ENCODE measurements at places on chromosomes 1 and 21. TPM values are rescaled to one million over a fixed set of nuclear protein-coding genes. Genes with fewer than 3 reads are reported as not detected.
A peak's percentile ranks its signal among the peaks of the same experiment; 100 is the strongest.

- no peak for DNase-seq
- H3K36me3 ChIP-seq, result no peaks in the 10 kb centered on the region
Observed at GRCh38 chr1:183363972-183364371, 54.2 kb downstream of the NMNAT2 start.

DNA sequence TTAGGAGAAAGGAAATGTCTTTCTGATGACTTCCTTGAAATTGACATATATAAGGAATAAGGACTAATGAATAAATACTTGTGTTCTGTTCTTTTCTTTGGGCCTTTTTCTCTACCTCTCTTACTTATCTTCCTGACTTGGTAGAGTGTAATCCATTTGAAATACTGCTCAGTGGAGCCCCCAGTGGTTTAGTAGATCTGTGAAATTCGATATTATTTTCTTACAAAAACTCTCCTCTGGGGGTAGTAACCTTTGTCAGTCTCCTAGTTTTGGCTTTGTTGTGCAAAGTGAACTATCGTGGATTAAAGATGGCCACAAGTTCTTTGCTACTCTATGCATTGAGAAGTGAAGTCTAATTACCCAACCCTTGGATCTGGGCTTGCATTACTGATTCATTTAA, 48.8 kb downstream of the DUSP10 start:
- DNase-seq, result no peak
- H3K36me3 ChIP-seq, result no peaks in the 10 kb centered on the region
- H3K27me3 ChIP-seq, result no peaks in the 10 kb centered on the region
- H3K4me1 ChIP-seq, result no peaks in the 10 kb centered on the region

- H3K36me3 ChIP-seq, result no peaks in the 10 kb centered on the region
- no peaks in the 10 kb centered on the region for H3K27me3 ChIP-seq
- H3K4me3 ChIP-seq, result no peak overlapping the region
- H3K27ac ChIP-seq, result no peak overlapping the region
Observed at GRCh38 chr1:83932281-83932680, 66.7 kb downstream of the TTLL7 start.

DNA sequence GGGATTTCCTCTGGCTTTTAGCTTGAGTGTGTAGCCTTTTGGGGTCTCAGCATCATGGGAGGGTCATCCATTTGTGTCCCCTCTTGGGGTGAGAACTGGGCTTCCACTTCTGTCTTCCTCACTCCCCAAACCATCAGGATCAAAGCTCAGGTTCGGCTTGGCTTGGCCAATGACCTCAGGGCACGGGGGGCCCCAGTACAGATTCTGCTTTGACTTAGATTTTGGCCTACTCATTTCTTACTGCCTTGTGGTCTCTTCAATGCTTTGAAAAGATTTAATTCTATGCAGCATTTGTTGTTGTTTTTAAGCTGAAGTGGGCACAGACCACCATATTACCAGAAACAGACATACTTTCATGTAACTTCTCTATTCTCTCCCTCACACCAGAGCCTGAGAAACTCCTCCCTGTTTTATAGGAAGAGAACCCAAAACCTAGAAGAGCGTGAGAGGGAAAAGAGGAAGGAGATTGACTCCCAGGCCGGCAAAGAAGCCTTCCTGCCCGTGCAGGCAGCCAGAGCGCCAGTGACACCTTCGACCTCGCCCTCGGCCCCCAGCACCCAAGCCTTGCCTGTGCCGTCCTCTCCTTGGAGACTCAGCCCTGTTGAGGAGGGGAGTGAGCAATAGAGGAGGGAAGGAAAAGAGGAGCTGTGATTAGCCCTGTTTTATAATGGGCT, 1.9 kb upstream of the S100A3 start:
- DNase-seq, result no peak
- no peak overlapping the region for H3K4me3 ChIP-seq

- no peaks in the 10 kb centered on the region for H3K36me3 ChIP-seq
- no peaks in the 10 kb centered on the region for H3K4me1 ChIP-seq
- H3K27me3 ChIP-seq, result no peaks in the 10 kb centered on the region
- no peak overlapping the region for H3K4me3 ChIP-seq
Observed at GRCh38 chr21:40507978-40508377, 339.0 kb downstream of the DSCAM start.

DNA sequence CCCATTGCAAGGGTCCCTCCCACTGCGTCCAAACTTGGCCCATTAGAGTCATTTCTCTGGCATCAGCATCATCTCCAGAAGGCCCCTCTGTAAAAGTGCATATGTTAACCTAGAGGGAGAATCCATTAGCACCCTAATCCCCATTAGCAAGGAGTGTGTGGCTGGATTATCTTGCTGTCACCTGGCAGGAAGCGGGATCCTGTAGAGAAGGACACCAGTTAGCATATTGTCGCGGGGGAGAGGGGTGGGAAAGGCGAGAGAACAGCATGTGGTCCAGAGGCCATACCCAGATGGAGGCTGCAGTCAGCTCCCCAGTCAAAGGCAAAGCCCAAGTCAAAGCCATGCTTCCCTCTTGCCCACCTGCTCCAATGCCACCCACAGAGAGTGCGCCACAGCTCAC, 64.0 kb downstream of the OLIG1 start:
- no peaks in the 10 kb centered on the region for H3K36me3 ChIP-seq
- no peak for DNase-seq
- no peak overlapping the region for H3K27ac ChIP-seq

DNA sequence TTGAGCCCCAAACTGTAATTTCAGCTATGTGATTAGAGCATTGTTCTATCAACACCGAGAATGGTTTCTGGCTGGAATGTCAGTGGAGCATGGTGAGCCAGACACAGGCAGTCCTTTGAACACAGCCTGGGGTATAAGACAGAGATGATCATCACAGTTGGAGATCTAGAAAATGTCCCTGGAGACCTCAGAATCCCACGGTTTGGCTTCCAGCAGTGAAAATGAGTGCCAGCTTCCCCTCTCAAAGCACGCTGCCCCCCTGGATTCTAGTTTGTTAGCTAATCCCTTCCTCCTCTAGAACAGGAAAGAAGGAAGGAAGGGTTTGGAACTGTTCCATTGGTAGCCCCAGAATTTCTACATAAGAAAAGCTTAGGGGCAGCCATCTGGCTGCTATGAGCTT, 59.9 kb upstream of the JAK1 start:
- no peaks in the 10 kb centered on the region for H3K27me3 ChIP-seq
- DNase-seq, result no peak
- H3K27ac ChIP-seq, result peak overlapping the region; percentile 26
- no peaks in the 10 kb centered on the region for H3K36me3 ChIP-seq
- H3K4me3 ChIP-seq, result no peak overlapping the region
- peaks cover 21% of the 10 kb centered on the region for H3K4me1 ChIP-seq

DNA sequence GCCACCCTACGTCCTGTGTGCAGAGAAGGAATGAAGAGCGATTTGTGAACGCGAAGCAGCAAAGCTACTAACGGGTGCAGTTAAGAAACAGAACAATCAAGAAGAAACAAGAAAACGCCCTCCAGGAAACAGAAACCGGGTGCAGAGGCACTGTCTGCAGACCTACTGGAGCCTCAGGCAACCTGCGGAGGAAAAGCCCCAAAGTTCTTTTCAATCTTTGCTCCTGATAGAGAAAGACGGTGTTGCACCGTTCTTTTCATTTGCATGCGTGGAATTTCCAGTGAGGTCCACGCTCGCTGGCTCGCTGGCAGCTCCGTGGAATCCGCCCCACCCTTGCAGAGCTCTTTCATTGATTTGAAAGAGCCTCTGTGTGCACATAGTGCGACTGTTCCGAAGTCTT, 37.0 kb upstream of the PDE9A start:
- H3K27me3 ChIP-seq, result peaks cover 5% of the 10 kb centered on the region
- H3K36me3 ChIP-seq, result no peaks in the 10 kb centered on the region
- no peak for DNase-seq

DNA sequence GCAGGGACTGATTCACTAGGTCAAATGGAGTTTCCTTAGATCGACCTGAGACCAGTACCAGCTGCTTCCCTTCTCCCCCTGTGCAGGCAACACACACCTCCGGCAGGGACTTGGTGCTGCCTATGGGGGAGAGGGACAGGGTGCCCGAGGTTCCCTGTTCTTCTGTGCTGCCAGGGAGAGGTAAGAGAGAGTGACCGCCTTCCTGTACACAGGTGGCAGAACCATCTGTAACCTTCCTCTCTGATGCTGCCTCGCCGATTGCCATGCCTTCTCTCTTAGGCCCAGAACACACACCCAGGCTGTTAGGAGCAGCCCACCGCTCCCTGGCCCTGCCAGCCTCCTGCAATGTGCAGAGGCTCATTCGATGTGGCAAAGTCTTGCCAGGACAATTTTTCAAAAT, 9.3 kb downstream of the MYOC start:
- no peak overlapping the region for H3K27ac ChIP-seq
- peaks cover 3% of the 10 kb centered on the region for H3K4me1 ChIP-seq
- H3K27me3 ChIP-seq, result no peaks in the 10 kb centered on the region
- H3K36me3 ChIP-seq, result no peaks in the 10 kb centered on the region
- no peak for DNase-seq

- DNase-seq, result no peak
- no peak overlapping the region for H3K4me3 ChIP-seq
- H3K27ac ChIP-seq, result no peak overlapping the region
- H3K27me3 ChIP-seq, result no peaks in the 10 kb centered on the region
- no peaks in the 10 kb centered on the region for H3K36me3 ChIP-seq
Observed at GRCh38 chr1:63665410-63665809, 72.2 kb downstream of the PGM1 start.

DNA sequence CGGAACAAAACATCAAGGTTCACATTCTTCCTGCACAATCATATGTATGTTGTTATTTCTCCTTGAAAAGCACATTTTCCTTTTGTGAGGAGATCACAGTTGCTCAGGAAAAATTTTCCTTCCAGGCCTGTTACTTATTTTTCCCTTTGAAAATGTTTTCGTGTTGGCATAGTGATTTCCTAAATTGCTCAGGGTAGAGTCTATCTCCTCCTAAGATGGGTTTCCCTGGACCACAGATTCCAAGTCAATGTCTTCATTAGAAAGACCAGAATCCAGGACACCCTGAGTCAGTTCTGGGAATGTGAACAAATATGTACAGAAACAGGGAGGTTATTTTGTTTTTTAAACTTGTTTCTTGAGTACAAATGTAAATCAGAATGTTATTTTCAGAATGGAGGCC, 94.3 kb upstream of the C1orf105 start:
- no peak overlapping the region for H3K27ac ChIP-seq
- no peaks in the 10 kb centered on the region for H3K36me3 ChIP-seq
- H3K27me3 ChIP-seq, result no peaks in the 10 kb centered on the region
- H3K4me3 ChIP-seq, result no peak overlapping the region
- peaks cover 2% of the 10 kb centered on the region for H3K4me1 ChIP-seq
- no peak for DNase-seq

DNA sequence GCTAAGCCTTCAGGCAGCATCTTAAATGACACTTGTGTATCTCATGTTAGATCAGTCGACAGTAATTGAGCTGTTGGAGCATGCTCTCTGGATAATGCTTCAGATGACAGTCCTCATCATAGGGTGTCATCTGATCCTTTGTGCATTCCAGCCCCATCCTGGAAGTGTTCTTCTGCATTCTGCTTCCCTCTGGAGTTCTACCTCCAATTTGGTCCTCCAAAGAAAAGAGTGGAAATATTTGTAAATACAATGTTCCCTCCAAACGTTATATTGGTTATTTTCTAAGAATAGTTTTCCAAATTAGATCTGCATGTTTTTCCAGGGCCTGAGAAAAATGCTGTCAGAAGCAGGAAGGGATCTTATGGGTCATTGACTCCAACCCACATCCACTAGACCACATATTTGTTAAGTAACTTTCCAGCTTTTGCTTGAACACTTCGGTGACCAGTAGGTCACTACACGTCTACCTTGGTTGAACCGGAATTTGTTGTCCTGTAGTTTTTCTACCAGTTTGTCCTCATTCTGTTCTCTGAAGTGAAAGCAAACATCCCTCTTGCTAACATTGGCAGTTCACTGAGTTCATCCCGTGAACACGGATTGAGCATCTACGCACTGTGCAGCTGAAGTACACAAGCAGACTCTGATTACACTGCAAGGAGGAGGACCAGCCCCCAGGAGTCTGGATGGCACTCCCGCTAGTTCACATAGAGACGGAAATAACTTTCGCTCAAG, 136.0 kb downstream of the TLR5 start:
- H3K36me3 ChIP-seq, result no peaks in the 10 kb centered on the region
- H3K27me3 ChIP-seq, result no peaks in the 10 kb centered on the region
- H3K27ac ChIP-seq, result peak overlapping the region; percentile 66
- H3K4me1 ChIP-seq, result no peaks in the 10 kb centered on the region

DNA sequence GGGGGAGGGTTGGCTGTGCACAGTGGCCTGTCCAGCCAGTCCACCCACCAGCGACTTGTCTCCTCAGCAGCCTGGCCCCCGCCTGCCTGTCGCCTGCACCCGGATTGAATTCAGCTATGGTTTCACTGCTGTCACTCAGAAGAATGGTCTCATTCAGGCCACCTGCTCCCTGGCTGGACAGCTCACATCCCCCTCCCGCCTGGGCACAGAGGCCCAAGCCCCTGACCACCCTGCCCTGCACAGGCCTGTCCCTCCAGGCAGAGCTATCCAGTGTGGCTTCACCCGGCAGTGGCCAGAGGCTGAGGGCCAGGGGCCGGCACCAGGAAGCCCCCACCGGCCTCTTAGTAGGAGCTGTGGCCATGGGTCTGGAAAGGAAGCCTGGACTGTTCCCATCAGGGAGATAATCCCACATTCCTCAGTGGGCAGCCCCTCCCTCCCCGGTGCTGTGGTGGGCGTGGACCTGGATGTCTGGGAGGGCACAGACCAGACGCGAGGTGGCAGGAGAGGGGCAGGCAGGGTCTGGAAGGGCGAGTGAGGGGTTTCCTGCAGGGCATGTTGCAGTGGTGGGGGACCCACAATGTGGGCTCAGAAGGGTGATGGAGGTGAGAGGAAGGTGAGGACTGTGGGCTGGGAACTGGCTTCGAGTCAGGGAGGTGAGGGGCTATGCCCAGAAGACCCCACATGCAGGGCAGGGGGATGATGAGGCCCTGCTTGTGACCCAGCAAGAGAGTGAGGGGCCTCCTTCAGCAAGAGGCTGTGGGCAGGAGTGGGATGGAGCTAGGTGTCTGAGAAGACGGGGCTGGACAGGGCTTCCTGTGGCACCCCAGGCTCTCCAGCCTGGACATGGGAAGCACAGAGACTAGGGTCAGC, 30.4 kb downstream of the WNT9A start:
- no peaks in the 10 kb centered on the region for H3K36me3 ChIP-seq
- no peaks in the 10 kb centered on the region for H3K27me3 ChIP-seq
- no peak for DNase-seq
- H3K4me1 ChIP-seq, result no peaks in the 10 kb centered on the region
- H3K27ac ChIP-seq, result no peak overlapping the region

GRCh38 chr1:2480236-2480985, 4.3 kb downstream of the PLCH2 start:
- peak overlapping the region; percentile 80 for H3K27ac ChIP-seq
- H3K4me1 ChIP-seq, result peaks cover 21% of the 10 kb centered on the region
- H3K27me3 ChIP-seq, result no peaks in the 10 kb centered on the region
- DNase-seq, result peak; percentile 63
- H3K4me3 ChIP-seq, result no peak overlapping the region

The ACTA1 gene
- 0.33 TPM for total RNA-seq

The RNF11 gene
- 96.0 TPM for total RNA-seq

The ALX3 gene
- total RNA-seq, result 0.44 TPM

The KIF14 gene
- under 0.01 TPM for total RNA-seq

The SH3D21 gene
- 18.0 TPM for total RNA-seq

The RNASEL gene
- 10.7 TPM for total RNA-seq

The KCNA2 gene
- total RNA-seq, result 0.33 TPM

The TMPRSS15 gene
- not detected for total RNA-seq

The MXRA8 gene
- total RNA-seq, result 93.4 TPM
